Esophagus squamous epithelium (tissue), 5 donors: ENCODE measurements at places on chromosomes 7 and 10.

GRCh38 chr10:128629111-128630096, 503.2 kb upstream of the MKI67 start:
- no peak for DNase-seq

DNA sequence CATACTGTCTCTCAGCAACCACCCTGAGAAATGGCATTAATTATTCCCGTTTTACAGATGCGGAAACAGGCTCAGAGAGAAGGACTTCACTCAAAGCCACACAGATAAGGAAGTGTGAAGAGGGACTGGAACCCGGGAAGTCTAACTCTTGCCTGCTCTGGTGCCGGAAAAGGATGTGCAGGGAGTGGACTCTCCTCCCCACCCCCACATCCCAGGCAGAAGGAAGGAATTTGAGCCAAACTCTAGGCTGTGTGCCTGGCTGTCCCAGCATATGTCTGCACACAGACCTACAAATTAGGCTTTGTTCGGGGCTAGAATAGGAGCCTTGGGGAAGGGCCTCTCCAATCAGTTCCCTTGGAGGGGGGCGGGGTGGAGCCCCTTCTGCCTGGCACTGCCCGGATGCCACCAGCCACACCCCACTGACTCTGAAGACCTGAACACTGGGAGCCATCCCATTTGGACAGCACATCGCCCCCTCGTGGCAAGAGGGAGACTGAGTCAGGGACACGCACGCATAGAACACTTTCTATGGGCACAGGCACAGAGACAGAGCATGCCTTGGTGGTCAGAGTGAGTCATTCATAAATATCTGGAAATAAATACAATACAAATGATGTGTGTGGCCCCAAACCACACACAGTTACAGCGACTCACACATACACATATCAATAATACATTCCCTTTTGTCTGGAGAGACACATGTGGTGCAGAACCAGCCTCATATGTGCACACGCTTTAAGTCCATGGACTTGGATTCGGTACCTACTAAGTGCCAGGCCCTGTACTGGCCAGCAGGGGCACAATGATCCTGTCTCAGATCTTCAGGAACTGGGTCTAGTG, 13.1 kb downstream of the LZTS2 start:
- DNase-seq: no peak

DNA sequence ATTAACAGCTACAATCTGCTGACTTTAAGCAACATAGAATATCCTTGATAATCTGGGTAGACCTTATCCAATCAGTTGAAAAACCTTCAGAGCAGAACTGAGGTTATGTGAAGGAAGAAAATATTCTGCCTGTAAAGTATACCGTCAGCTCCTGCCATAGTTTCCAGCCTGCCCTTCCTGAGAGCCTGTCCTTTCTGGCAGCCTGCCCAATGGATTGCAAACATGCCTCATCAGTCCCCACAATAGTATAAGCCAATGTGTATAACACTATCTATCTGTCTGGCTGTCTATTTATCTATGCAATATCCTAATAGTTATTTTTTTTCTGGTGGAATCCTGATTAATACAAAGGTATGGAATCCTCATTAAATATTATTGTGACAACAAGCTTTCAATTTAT, 489.2 kb upstream of the KCND2 start:
- no peak for DNase-seq

DNA sequence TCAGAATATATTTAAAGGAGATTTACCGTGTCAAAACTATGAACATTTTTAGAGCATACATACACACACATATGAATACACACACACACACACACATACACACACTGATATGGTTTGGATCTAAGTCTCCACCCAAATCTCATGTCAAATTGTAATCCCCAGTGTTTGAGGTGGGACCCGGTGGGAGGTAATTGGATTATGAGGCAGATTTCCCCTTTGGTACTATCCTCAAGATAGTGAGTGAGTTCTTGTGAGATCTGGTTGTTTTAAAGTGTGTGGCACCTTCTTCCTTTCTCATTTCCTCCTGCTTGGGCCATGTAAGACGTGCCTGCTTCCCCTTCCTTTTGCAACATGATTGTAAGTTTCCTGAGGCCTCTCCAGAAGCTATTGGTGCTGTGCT, 515.0 kb upstream of the ZMIZ1 start:
- no peak for DNase-seq

- DNase-seq: no peak
Measured at GRCh38 chr7:36802459-36803135, 78.3 kb upstream of the AOAH start.

GRCh38 chr10:73979809-73980433, 18.0 kb upstream of the VCL start:
- DNase-seq: no peak

DNA sequence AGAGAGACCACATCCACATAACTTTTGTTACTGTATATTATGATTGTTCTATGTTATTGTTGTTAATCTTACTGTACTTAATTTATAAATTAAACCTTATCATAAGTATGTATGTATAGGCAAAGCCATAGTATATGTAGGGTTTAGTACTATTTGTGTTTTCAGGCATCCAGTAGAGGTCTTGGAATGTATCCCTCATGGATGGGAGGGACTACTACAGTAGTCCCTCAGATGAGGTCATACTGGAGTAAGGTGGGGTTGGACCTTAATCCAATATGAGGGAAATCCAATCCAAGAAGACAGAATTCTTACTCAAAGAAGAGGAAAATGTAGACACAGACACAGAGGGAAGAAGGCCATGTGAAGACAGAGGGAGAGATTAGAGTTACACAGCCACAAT, 34.1 kb upstream of the MALRD1 start:
- no peak for DNase-seq

DNA sequence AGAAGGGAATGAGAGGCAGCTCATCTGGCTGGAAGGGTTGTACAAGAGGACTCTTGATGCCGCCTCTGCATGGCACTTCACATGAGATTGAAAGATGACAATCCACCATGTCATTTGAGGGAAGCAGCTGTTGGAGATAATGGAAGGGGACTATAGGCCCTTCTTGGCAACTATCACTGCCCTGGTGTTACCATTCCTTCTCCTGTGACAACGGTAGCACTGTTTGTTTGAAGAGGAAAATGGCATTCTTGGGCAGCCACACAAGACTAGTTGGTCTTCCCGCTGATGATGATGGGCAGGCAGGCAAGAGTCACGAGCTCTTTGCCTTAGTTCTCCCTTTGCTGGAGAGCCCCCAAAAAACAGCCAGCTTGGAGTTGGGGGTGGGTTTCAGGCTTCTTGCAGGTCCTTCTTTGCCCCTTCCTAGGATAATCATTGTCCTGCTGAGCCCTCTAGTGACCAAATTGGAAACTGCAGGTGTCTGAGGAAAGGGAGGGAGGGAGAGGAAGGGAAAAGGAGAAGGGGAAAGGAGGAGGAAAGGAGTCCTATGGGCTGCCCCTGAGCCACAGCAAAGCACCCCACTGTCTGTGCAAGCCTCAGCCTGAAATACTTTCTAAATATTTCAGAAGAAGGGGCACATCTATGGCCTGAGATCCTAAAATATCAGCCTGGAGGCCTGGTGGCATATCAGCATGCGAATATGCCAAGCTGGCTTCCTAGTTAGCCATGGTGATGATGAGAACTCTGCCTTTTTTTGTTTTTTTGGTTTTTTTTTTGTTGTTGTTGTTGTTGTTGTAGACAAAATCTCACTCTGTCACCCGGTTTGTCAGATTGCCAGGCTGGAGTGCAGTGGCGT, 165.6 kb upstream of the KMT2E start:
- no peak for DNase-seq

DNA sequence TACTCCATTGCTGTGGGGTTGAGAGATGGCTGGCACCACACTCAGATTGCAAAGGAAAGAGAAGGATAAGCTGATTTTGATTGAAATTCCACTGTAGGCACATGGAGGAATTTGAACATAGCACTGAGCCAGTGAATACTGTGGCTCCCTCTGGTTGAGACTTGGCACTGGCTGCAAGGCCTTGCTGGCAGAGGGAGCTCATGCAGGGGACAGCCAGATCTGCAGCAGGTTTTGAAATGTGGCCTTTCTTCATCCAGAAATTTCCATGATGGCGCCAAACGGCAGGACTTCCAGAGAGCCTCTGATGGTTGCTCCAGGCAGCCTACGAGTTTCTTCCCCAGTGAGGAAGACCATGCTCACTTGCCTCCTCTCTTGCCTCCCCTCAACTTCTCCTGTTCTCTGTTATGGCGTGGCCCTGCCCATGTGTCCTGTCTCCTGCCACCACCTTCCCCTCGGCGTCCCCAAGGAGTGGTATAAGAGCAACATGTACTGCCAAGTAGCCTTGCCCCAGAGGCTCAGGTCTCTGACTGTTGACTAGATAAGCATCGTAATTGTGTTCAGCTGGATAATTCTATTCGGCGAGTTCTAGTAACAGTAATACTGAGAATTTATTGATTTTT, 265.6 kb downstream of the CCDC3 start:
- DNase-seq: no peak
